ENCODE measurements at places on chromosomes 4 and X.

- no peak for DNase-seq
Measured at GRCh38 chrX:86910027-86910426, 607.6 kb upstream of the KLHL4 start.

DNA sequence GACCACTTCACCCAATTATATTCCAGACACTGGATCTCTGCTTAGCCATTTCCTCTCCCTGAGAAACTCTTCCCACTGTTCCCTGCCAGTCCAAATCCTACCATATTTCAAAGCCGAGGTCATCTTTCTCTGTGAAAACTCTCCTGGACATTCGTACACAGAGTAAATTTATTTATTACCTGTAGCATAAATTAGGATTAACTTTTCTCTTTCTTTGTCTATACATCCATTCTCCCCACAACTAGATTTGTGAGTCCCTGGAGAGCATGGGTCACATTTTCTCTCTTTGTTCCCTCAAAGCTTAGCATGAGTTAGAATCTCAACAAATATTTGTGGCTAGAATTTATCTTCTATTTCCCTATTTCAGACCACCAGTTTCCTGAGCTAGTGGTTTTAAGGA is 27.8 kb upstream of the SMIM10 start:
- no peak for DNase-seq

DNA sequence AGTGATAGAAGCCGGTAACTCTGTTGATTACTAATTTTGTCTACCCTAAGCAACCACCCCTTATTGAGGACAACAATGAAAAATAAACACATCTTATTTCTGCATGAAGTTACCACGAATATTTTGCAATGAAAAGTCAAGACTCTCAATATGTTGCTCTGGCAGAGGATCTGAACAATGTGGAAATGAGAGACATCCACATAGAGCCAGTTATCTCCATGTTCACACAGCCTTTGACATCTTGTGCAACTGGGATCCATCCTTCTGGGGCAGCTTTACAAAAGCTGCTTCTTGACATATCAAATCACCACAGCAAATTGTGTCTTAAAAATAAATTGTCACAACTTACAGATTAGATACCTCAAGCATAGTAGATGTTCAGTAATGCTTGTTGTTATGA is 10.2 kb downstream of the EDNRA start:
- DNase-seq = no peak

DNA sequence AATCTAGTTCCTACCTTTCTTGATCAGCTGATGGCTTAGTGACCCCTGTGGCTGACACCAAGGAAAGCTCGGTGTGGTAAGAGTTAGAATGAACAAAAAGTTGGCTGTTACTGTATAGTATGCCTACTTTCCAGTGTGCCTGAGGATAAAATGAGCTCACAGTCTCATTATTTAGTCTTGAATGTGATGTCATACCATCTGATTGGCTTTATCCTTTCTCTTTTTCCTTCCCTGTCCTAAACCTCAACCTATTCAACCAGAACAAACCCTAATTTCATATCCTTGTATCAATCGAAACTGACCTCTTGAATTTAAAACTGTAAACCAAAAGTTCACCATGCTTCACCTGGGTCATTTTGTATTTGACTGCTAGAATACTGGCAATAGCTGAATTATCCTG is 156.4 kb downstream of the PPARGC1A start:
- no peak for DNase-seq

DNA sequence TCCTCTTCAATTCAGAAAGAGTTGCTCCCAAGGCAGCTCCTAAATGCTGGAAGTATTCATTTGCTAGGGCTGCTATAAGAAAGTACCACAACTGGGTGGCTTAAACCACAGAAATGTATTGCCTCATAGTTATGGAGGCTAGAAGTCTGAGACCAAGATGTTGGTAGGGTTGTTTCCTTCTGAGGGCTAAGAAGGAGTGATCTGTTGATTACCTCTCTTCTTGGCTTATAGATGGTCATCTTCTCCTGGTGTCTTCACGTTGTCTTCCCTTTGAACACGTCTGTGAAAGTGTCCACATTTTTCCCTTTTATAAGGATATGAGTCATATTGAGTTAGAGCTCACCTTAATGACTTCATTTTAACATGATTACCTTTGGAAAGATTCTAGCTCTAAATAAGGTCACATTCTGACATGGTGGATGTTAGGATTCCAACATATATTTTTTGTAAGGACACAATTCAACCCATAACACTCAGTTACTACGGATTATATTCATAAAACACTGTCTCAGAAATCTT is 266.3 kb downstream of the SPATA18 start:
- DNase-seq = no peak

DNA sequence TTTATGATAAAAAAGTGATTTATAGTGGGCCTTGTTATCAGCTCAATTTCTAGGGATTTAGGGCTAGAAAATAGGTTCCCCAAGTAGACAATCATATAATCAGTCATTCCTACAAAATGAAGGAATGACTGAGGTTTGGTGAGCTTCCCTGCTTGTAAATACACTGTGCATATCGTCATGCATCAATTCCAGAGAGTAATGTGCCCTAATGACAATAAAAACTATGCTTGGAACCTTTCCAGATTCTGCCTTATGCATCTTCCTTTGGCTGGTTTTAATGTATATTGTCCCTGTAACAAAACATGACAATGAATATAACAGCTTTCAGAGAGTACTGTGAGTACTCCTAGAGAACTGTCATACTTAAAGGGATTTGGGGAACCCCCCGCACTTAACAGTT is 1310.9 kb downstream of the PCDH7 start:
- no peak for DNase-seq

- DNase-seq = no peak
Measured at GRCh38 chrX:100831219-100831946, 11.2 kb downstream of the CSTF2 start.

DNA sequence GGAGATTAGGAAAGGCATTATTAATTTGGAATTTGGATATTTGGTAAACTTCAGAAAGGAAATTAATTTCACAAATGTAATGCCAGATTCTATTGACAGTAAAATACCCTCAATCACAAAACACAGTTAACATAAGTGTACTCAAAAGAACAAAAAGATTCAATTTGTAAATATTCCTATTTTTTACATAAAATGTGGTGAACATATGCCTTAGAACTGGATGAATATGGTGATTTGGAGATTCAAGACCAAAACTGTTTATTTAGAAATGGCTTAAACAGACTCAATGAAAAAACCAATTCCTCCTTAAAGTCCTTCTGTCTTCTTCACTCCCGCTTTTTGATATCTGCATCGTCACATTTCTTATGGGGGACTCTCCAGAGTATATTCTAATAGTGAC is 417.6 kb upstream of the TENM3 start:
- no peak for DNase-seq

- DNase-seq = no peak
Measured at GRCh38 chrX:39810901-39811300, 286.9 kb downstream of the BCOR start.

- no peak for DNase-seq
Measured at GRCh38 chrX:23387550-23388184, 53.0 kb downstream of the PTCHD1 start.

DNA sequence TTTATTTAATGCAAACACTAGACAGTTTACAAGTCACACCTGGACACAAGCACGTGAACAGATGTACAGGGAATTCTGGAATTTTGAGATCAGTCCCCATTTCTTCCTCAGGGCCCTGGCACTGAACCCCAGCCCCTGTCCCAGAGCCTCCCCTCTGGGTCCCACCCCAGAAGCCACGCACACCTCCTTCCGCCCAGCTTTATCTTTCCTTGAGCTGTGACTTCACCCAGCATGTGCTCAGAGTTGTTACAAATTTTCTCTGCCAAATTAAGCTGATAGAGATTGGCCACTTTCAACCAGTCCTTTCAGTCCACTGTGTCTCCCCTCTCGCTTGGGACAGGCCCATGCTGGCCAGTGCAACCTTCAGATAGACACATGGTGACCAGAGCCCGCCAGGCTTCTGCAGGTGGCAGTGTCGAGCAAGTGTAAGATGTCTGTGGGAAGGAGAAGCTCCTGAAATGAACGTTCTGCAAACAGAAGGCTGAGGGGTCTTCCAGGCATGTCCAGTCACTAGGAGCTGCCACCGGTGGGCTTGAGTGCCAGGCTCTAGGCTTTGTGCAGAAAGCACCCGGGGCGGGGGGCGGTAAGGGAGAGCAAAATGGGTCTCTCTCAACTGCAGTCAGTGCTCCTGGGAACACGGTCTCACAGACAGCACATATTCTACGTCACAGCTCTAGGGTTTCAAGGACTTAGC is 73.3 kb downstream of the MTMR1 start:
- DNase-seq = no peak

- no peak for DNase-seq
Measured at GRCh38 chr4:144509088-144510015, 136.6 kb upstream of the HHIP start.

GRCh38 chrX:129798888-129799287 is 19.1 kb downstream of the SASH3 start:
- no peak for DNase-seq

GRCh38 chr4:124530464-124531077 is 182.0 kb downstream of the ANKRD50 start:
- DNase-seq = no peak

GRCh38 chr4:146334862-146335449 is 120.6 kb downstream of the REELD1 start:
- DNase-seq = no peak

- no peak for DNase-seq
Measured at GRCh38 chr4:137946453-137947174, 295.5 kb downstream of the SLC7A11 start.

GRCh38 chr4:38804654-38805295 is at the start of gene TLR1:
Gene TLR1 (minus strand): TSS chr4:38804791. CDS start chr4:38798831, 5,960 bp downstream.
- no peak for DNase-seq

- DNase-seq = no peak
Measured at GRCh38 chrX:40471965-40472648, 108.7 kb upstream of the ATP6AP2 start.

- DNase-seq = no peak
Measured at GRCh38 chr4:7800410-7800809, 139.3 kb downstream of the AFAP1 start.

DNA sequence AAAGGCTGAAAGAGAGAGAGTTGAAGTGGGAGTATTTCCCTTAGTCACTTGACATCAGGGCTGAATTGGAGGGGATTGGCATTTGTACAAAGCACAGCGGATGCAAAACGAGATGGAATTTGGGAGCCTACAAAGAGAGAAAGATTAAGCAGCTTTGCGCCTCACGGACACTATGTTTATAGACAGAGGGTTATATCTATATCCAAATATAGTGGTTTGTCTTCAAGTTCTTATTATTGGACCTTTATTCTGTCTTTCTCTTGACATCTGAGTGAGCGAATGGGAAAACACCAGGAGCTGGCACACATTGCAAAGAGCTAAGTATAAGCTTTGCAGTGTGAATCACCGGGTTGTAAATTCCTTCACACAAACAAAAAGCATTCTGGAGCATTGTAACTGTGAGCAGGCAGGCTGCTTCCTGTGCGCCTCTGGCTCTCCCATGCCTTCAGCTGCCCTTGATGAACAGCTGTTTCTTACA is 500.2 kb downstream of the STIM2 start:
- DNase-seq = no peak

- no peak for DNase-seq
Measured at GRCh38 chr4:26884486-26884988, 23.9 kb downstream of the STIM2 start.

GRCh38 chr4:118281611-118282442 is 71.0 kb downstream of the PRSS12 start:
- DNase-seq = no peak

DNA sequence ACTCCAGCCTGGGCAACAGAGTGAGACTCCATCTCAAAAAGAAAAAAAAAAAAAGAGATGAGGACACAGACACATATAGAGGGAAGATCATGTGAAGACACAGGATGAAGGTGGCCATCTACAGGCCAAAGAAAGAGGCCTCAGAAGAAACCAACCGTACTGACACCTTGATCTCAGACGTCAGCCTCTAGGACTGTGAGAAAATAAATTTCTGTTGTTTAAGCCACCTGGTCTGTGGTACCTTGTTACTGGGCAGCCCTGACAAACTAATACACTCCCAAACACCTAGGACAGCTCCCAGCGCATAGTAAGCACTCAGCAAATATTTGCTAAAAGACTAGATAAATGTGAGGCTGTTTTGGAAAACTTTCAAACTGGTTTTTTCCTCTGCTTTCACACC is 59.2 kb upstream of the SMIM10 start:
- no peak for DNase-seq

DNA sequence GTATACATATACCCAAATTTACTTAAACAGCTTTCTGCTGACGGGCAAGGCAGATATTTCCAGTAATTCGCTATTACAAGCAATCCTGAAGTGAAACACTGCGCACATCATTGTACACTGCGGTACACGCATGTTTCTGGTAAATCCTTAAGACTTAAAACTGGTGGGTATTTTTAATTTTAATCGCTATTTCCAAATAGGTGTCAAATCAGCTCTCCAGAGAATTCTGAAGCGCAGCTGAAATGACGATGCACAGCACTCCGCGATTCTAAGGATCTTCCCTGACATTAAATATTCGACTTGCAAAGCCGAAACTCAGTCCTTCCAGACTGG is 361 bp downstream of the TMEM128 start:
- DNase-seq = no peak

DNA sequence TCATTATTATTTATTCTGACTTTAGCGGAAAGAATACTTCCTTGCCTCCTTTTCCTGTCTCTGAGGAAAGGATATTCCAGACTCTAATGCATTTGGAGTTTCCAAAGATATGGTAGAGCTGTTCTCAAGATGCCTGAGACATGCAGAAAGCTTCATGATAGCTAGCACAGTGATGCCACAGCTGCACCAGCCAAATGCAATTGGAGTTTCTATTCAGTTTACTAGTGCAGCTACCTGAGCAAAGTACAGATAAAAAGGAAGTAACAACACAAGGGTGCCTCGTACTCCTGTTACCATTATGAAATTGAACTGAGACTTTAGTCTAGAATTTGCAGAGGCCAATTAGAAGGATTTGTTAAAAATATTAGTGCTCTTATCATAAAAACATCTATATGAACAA is 57.5 kb upstream of the PARM1 start:
- no peak for DNase-seq

- no peak for DNase-seq
Measured at GRCh38 chr4:8085491-8086117, 73.0 kb downstream of the ABLIM2 start.

DNA sequence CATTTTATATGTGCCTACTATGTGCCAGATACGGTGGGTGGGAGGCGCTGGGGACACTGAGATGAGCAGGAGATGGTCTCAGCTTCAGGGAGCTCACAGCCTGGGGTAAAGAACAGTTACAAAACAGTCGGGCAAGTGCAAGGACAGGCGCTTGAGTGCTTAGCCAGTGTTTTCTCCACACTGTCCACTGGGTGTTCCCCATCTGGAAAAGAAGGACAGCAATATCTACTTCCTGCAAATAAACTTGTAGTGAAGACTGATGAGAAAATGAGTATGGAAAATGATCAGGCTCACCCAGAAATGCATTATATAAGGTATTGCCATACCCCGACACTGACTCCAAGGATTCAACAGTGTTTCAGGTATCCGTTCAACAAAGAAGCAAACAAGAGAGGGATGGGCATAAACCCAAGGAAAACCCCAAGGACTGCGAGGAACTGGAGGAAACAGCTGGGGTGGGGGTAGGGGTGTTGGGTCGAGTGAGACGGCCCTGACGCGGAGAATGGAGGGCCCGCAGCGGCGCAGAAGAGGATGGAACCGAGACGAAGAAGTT is 835 bp downstream of the TMEM185A start:
- DNase-seq = no peak

- no peak for DNase-seq
Measured at GRCh38 chr4:169665046-169665737, 44.8 kb downstream of the CLCN3 start.

- no peak for DNase-seq
Measured at GRCh38 chr4:94126669-94127068, 81.0 kb upstream of the SMARCAD1 start.
